ENCODE measurements at places on chromosomes 7 and 10.

DNA sequence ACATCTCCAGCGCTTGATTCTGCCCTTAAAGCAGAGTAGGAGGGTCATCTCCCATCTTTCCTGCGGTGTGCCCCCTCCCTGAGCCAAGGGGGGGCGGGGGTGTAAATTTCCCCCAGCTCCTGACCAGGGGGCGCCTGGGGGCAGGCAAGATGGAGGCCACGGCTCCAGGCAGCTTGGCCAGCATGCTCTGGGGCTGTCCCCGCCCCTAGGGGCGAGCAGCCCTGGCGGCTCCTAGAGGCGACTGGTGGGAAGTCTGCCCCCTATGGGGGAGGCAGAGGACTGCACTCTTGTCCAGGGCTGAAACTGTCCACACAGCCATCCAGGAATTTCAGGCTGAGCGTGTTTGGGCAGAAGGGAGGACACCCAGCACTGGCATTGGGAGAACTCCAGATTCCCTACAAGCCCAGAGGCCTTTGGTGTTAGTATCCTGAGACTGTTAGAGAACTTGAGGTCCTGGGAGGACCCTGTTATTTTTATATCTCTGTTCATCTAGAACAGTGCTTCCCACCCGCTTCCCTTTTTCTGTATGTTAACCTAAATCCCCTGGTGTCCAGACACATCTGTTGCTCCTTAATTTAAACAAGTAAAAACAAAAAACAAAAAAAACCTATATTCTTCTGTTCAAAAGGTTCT is 4.6 kb downstream of the STRA8 start:
- no peak for DNase-seq

GRCh38 chr7:35379481-35379880 is 125.6 kb upstream of the TBX20 start:
- DNase-seq = no peak

- no peak for DNase-seq
These were observed 1.2 kb upstream of the PFKFB3 start for GRCh38 chr10:6201516-6201975.

DNA sequence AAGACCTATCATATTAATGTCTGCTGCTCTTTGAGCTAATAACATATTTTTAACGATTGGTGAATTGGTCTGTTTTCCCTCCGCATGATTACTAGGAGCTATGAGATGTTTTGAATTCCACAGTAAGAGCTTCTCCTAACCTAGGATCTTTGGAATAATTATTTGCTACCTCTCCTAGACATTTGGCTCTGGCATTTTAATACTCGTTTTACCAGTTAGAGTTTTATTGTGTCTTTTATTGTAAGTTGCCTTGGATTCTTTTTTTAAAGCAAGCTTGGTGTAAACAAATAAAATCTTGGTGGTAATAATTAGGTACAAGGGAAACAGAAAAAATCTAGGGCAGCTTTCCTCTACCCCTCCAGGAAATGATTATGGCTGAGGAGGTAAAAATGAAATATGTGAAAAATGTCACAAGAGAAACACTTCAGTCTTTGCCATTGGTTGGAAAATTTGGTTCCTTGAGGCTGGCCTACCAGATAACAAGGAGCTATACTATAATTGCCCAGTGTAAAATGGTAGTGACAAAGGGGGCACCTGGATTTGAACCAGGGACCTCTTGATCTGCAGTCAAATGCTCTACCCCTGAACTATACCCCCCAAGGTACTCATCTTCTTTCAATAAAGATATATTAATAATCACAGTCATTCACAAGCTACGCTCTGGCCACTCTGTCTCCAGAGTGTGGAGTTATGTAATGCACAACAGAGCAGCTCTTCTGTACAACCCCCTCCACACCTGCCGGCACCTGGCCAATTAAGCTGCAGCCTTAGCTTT is 85.4 kb downstream of the ZNF777 start:
- DNase-seq = no peak

- peak; percentile 1 for DNase-seq
These were observed 895 bp downstream of the VSTM2A start for GRCh38 chr7:54543051-54543488.

DNA sequence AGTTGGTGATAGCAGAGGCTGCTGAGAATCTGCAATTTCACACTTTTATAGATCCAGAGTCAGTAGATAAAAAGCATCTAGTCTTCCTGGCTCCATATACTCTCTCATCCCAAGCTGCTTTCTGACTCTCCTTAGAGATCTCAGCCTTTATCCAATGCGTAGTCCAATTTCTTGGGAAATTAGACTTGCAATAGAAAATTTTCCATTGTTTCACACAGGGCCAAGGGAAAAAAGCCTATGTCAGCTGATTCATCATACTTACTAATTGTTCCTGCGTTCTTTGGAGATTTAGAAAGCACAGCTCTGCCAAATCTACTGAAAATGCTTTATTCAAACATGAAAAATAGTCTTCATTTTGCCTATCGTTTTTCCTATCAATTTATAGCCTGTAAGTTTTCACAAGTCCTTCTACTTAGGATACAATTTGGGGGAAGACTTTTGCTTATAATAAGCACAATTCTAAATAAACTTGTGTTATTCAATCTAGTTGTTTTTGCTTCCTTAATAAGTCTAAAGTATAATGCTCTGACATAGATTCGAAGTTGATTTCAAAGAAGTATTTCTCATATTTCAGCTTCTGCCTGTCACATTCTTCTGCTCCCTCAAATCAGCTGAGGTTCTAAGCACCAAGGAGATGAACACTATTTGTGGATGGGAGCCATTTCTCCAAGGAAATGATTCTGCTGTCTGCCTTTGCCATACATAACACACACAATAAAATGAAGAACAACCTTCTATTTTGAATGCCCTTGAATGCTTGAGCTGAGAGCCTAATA is 165.4 kb downstream of the ADAM12 start:
- no peak for DNase-seq

DNA sequence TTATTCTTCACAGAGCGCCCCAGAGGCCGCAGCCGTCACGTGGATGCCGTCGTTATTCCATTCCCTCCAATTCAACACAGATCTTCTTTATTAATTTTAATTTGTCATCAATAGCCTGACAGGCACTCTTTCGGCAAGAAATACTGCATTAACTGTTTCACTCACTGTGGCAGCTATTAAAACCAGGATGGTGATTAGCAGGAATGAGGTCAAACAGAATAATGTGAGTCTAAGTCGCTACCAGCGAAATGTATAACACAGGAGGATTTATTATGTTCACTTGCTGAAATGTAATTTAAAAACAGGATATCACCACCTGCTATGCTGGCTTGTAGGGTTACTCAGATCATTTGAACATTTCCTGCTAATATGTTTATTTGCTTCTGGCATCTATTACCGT is 74.2 kb upstream of the MGMT start:
- no peak for DNase-seq

GRCh38 chr10:129704786-129705525 is 237.9 kb downstream of the MGMT start:
- peak; percentile 15 for DNase-seq

GRCh38 chr7:5477126-5477525 is 53.5 kb upstream of the TNRC18 start:
- no peak for DNase-seq

GRCh38 chr7:54839575-54840213 is 80.7 kb upstream of the SEC61G start:
- peak; percentile 24 for DNase-seq

- DNase-seq = no peak
These were observed 519 bp upstream of the ZNF655 start for GRCh38 chr7:99557940-99558305.

DNA sequence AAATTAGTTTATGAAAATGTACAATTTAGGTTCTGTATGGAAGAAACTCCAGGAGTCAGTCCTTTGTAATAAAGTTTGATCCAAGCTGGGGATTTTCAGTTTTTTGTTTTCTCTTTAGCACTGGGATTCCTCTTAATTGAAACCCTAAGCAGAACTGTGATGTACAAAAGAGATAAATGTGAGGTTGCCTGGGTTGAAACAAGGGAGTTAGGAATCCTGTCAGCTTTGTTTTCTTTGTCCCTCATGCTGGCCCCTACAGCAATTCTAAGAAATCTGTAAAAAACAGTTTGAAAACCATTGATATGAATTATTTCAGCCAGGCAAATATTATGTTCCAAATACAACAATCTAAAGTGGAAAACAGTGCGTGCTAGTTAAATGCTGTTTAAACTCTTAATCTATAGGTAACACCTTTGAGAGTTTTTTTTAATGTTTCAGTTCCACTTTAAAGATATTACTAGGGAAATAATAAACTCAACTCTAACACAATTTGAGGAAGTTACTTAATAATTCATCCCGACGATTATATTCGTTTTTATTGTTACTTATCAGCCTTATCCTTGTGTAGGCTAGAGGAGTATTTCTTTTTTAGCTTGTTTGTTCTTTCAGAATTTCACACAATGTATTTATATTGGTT is 65.3 kb downstream of the SGCE start:
- no peak for DNase-seq

DNA sequence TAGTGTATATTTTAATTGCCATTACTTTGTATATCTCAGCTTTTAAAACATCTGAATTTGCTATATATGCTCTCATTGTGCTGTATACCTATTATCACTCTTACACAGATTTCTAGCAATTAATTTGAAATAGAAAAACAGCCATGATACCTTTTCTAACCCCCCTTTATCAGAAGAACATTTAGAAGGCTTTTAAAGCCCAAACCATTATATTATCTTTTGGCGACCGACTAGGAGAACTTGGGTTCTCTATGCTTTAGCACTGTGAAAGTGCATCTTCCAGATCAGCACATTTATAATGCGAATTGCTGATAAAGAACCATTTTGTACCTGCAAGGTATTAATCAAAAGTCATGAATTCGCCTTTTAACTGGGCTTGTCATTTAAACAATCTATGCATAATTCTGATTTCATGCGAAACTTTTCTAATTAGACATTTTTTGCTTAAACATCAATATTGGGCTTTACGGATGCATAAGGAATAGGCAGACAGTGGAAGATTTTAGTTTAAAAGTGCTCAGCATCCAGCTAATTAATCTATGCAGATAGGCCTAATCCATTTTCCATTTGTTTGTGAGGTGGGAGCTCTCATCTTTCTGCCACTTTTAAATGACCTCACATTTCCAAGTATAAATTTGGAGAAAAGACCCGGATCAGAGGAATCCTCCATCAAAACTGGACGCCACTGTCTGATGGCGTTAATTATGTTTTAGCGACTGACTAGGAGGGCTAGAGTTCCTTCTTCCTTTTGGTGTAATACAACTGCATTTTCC is 1.2 kb upstream of the MLLT10 start:
- DNase-seq = no peak

- DNase-seq = no peak
These were observed 3.4 kb upstream of the TBRG4 start for GRCh38 chr7:45114926-45115325.

DNA sequence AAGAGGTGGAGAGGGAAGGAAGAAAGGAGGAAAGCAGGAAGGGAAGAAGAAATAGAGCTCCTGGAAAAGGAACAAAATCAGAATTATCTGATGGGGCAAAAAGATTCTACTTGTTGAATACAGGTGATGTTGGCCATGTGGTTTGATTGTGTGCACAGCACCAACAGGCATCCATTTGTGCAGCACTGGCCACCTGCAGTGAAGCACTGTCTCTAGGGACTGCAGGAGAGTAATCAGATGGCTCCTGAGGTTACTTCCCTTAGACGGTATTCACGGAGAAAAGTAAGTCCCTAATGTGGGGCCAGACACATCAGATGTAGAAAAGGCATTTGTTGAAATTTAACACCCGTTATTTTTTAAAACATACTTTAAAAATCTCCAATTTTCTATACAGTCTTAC is 135.3 kb upstream of the VIPR2 start:
- DNase-seq = no peak

DNA sequence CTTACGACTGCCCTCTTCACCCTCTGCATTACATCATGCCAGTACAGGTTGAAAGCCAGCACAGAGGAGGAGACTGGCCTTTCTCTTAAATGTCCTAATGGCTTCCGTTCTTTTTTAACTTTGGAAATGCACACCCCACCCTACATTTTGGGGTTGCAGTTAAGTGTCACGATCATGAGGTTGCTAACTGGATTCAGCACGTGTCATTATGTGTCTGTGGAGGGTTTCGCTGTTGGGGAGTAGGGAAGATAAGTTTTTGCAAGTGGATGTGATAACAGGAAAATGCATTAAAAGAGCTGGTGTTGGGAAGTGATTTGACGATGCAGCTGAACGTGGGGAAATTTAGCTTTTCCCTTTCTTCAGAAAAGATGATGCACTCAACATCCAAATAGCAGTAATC is 135.9 kb downstream of the LRRC4 start:
- DNase-seq = no peak

GRCh38 chr10:48574322-48574796 is 30.5 kb downstream of the ARHGAP22 start:
- no peak for DNase-seq

All from GM04504 (cell line).